Activated CD4-positive, alpha-beta T cell treated with anti-CD3 and anti-CD28 coated beads, Interleukin-2, amount 50 U/mL, for 24 hours (primary cell): ENCODE measurements at places on chromosomes 3 and 15.

GRCh38 chr3:106824856-106825255, 552.4 kb upstream of the CCDC54 start:
- DNase-seq, result no peak

GRCh38 chr3:126917232-126917804, 65.6 kb upstream of the PLXNA1 start:
- DNase-seq, result no peak

DNA sequence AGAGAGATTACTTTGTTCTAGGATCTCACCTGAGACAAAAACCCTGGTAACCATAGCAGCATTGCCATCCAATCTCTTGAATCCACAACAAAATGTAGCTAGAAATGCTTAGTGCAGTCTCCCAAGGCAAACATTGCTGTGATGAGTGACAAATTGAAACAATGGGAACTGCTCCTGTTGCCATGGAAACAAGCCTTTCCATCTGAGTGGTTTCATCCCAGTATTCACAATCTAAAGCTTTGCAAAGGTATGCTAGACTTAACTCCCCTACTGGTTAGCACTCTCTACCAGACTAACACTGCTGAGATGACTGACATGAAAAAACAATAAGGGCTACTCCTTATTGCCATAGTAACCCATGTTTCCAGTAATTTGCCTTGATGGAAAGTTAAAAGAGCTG, 172.6 kb upstream of the CNTN3 start:
- no peak for DNase-seq

DNA sequence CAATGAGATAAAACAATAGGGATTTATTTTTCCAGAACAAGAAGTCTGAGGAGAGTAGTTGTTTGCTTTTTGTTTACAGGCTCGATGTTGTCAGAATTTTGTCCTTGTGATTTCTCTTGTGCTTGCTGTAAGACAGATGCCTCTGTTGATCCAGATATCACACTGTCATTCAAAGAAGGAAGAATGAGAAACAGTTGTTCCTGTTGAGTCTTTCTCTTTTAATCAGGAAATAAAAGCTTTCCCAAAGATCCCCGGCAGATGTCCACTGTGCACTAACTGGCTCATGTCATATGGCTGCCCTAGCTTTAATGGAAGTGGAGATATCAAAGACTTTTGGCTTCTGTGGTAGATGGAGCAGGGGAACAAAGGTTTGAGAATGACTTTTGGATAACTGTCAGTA, 6.8 kb downstream of the SERPINI1 start:
- DNase-seq, result no peak

GRCh38 chr3:38826001-38826400, 10.0 kb upstream of the SCN10A start:
- no peak for DNase-seq

DNA sequence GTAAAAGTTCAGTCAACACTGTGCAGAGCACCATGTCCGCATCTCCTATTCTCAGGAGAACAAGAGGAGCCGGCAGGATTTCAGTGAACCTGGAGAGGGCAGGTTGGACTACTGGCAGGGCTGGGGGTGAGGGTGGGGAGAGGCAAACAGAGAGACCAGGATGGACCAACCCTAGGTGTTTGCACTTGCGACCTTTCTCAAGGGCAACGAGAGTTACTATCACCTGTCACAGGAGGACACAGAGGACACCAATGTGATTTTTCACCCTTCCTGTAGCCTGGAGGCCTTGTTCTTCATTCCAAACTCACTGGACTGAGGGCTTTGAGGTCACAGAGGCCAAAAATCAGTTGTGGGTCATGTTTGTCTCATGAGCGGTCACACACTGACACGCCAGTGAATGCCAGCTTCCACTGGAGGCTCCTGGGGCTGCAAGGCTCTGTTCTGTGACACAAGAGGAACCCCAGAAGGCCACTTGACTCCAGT, 89.5 kb downstream of the CPN2 start:
- no peak for DNase-seq

- peak; percentile 75 for DNase-seq
Measured at GRCh38 chr3:186534113-186534669, 10.0 kb downstream of the CRYGS start.

DNA sequence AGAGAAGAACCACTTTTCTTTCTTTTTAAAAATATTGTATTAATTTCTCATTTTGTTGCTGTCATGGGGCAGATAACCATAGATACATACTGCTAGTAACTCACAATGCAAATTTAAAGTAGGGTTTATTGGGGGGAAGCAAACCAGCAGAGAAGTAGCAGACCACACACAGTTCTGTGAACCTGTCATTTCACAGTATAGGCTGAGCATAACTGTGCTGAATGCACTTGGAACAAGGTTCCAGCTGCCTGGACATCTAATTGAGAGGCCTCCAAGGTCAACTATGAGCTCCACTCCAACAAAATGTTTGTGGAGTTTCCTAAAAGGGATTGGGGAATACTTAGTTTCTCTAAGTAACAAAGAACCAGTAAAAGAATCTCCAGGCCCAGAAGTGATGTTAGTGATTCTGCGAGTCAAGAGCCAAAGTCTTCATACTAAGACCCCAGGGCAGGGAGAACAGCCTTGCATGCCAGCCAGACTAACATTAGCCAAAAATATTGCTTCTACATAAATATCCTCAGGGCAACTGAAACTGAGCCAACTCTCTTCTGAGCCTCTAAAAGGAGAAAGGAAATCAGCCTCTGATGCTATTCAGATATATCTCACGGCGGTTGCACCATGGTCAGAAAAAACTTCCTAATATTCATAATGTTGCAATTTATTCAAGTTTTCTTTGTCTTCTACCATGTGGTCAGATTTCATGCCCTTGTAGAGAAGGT, 856.4 kb upstream of the ALCAM start:
- no peak for DNase-seq

- DNase-seq, result no peak
Measured at GRCh38 chr3:153783741-153784480, 337.3 kb upstream of the ARHGEF26 start.

DNA sequence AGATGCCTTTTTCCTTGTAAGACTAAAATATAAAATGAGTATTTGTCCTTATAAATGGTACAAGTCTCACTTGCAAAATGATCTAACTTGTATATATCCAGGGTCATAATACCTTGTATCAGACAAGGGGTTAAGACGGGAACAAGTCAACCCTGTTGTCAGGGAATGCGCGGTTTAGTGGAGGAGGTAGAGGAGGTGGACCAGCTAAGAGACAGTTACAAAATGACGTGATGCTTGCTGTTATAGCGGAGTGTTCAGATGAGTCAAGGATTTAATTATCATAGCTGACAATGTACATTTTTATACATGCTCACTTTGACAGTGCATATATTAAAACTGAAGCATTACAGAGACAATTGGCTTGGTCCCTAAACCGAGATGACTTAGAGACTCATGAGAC, 26.8 kb upstream of the KLHL25 start:
- no peak for DNase-seq

DNA sequence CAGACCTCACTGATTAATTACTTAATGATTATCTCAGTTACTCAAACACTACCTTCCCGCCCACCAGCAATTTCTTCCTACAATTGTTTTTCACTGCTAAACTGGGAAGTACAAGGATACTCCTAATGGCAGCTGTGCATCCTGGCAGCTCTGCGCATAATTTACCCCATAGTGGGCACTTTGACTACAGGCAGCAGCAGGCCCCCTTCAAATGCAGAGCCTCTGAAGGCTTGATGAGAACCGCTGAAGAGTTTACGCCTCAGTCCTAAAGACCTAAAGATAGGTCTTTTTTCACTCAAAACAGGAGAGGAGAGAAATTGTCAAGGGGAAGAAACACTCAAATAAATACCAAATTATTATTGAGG, 10.7 kb downstream of the CCDC32 start:
- no peak for DNase-seq

DNA sequence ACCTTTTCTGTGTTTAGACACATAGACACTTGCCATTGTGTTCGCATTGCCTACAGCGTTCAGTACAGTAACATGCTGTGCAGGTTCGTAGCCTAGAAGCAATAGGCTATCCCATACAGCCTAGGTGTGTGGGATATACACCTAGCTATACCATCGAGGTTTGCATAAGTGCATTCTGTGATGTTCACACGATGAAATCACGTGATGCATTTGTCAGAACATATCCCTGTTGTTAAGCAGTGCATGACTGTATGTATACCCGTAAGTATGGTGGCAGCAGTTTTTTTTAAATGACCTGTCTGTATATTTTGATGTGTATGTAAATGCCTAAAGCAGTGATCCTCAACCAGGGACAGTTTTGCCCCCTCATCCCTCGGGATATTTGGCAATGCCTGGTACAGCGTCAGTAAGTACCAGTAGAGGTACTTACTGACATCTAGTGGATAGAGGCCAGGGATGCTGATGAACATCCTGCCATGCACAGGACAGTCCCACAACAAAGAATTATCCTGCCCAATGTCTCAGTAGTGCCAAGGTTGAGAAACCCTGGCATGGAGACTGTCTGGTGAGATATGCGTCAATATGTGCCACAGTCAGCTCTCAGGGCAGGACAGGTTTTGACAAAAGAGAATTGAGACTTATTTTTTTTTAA, 129.1 kb downstream of the HCN4 start:
- no peak for DNase-seq

DNA sequence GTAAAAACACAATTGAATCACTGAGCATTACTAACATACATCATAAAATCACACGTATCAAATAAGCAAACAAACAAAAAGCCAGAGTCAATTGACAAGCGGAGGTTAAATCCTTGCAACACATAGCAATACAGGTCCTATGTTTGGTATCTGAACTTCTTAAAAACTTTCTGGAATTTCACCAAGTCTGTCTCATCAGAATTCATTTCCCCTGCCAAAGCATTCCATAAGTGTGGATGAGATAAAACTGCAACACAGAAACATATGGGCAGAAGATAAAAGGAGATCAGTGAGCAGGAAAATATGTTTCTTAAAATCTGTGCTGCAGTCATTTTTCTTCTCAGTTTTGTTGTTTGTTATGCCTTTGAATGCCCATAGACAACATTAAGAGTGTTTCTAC, 1155.5 kb downstream of the TBL1XR1 start:
- DNase-seq, result no peak

- DNase-seq, result no peak
Measured at GRCh38 chr3:103684904-103685303, 1250.1 kb downstream of the ZPLD1 start.

- DNase-seq, result no peak
Measured at GRCh38 chr3:175198991-175199783, 340.1 kb downstream of the NAALADL2 start.

- DNase-seq, result no peak
Measured at GRCh38 chr3:168416446-168416845, 320.7 kb upstream of the GOLIM4 start.

DNA sequence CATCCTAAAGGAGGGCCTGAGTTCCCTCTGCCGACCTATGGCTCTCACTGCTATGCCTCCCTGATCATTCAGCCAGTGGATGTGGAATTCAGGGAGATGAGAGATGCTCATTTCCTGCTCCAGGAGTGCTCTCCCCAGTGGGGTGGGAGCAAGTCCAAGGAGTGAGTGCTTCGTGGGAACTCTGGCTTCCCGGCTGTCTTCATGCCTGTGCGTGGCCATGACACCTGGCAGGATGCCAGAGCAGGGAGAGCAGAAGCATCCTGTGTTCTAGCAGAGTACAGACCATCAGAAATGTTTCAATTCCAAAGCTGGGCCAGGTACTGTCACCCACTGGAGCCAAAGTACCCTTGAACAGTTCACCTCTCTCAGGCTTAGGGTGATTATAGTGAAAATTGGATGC, 45.1 kb downstream of the APH1B start:
- DNase-seq, result no peak

GRCh38 chr3:24387000-24387399, 107.7 kb downstream of the THRB start:
- no peak for DNase-seq
